Stimulated activated CD4-positive, alpha-beta T cell treated with anti-CD3 and anti-CD28 coated beads, Interleukin-12 subunit alpha, Interleukin-12 subunit beta, amount 100 ng/mL, for 4 hours (primary cell): ENCODE measurements at places on chromosomes 7 and 10.

- no peak for DNase-seq
Observed at GRCh38 chr10:96918214-96919002, 86.3 kb downstream of the LCOR start.

DNA sequence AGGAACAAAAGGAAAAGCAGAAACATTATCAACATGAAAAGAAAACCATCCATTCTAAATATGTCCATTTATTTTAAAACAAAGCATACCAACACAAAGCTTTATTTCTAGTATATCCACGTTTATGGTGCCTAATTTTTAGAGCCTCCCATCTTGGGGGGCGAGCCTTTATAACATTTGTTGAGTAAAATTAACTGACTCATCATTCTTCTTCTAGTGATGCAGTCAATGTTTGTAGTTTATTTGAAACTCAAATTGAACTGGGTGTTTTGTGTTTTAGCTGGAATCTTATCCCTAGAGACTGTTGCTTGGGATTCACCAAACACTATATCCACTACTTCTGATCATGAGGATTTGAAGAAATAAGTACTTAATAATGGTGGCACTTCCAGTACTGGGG is 366.4 kb upstream of the NPVF start:
- no peak for DNase-seq

- DNase-seq, result no peak
Observed at GRCh38 chr7:156725073-156725472, 84.5 kb downstream of the RNF32 start.

DNA sequence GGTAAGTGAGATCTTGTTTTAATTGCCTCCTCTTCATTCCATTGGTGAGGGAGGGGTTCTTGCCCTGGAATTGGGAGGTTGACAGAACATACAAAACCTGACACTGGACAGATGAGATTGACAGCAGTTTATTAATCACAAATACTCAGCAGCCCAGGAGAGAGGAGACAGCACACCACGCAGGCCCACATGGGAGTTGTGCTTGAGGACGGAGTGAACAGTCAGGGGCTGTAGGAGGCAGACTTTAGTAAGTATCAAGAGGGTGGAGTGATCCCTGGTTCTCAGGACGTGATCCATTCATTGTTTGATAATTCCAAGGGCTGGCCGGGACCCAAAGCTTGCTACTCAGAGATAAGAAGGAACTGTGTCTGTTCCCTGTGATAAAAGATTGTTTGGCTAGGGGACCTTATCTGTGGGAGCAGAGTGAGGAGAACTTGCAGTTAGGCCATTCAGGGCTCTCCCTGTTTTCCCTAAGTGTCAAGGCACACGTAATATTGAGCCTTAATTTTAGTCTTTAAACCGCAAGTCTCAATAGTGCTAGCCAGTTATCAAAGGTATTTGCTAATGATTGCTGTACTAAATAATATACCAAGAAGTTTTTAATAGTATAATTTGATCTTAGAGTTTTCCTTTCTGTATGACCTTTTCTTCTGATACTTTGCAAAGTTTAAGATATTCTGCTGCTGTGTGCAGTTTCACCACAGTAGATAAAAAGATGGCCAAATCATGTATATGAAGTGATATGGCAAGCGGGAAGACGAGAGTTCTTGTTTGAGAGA is 14.5 kb downstream of the CAPZA2 start:
- no peak for DNase-seq

- DNase-seq, result peak; percentile 30
Observed at GRCh38 chr10:99870123-99870730, 87.8 kb downstream of the ABCC2 start.

DNA sequence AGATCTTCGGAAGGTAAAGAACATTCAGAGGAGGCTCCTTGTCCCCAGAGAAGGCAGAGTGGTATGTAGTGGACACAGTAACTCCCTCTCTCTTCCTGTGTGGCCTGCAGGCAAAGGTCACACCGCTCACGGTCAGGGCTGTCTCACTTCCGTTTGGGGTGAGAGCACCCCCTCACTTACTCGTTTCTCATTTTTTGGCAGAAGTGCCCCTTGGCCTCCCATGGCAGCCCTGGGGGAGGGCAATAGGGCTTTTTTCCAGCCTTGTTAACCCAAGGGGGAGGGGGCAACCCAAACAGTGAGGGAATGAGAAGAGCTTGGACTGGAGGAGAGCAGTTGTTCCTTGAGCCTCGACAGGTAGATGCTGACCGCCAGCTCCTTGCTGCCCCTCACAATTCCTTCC is 31.8 kb upstream of the SRGN start:
- DNase-seq, result no peak

GRCh38 chr7:47483604-47484273 is 98.2 kb downstream of the TNS3 start:
- no peak for DNase-seq

- DNase-seq, result no peak
Observed at GRCh38 chr10:43294892-43295291, 28.0 kb upstream of the RASGEF1A start.

DNA sequence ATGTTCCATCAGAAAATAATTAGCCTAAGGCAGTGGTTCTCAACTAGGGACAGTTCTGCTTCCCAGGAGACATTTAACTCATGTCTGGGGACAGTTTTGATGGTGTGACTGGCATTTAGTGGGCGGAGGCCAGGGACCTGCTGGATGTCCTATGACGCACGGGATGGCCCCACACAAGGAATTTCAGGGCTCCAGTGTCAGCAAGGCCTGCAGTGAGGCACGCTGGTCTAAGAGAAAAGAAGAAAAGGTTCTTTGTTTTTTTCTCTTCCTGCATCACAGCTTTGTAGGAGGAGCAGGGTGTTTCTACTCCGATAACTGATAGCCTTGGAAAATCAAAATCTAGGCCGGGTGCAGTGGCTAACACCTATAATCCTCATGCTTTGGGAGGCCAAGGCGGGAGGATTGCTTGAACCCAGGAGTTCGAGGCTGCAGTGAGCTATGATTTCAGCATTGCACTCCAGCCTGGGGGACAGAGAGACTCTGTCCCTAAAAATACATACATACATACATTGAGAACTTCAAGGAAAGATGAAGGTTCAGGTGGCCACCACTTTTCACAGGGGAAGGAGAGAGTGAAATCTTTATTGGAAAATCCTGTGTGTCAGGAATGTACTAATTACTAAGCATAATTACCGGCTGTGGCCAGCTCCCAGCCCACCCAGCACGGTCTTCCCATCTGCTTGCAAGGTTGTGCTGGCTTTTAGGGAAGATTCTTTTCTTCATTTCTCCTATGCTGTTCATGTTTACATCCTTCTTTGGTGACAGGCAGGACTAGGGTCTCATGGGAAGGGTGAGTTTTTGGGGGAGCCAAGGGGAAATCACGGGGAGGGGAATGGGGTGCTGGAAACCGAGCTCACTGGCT is 150.4 kb downstream of the ACTR3B start:
- DNase-seq, result no peak

DNA sequence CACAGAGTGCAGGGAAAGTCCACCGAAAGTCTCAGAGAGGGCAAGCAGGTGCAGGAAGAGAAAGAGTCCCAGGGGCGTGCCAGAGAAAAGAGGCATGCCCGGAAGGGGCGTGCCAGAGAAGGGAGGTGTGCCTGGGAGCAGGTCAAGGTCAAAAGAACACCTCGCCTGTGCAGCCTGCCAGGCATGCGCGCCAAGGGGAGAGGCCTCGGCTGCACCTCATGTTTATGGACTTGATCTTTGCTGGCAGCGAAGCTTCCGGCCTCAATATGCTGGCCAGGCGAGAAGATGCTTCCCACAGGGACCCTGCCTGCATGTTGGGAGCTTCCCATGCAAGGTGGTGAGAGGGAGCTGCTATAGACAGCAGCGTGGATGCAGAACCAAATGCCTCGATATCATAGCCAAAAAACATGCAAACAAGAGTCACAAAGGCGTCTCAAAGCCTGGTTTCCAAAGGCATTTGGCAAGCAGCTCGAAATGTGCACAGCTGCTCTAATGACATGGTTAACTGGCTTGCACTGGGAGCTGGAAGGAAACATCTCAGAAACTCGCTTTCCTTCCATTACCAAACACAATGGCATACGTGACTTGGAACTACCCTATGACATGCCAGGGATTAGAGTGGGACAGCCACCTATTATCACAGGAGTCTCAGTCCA is 192.5 kb upstream of the PPP2R2D start:
- DNase-seq, result no peak

DNA sequence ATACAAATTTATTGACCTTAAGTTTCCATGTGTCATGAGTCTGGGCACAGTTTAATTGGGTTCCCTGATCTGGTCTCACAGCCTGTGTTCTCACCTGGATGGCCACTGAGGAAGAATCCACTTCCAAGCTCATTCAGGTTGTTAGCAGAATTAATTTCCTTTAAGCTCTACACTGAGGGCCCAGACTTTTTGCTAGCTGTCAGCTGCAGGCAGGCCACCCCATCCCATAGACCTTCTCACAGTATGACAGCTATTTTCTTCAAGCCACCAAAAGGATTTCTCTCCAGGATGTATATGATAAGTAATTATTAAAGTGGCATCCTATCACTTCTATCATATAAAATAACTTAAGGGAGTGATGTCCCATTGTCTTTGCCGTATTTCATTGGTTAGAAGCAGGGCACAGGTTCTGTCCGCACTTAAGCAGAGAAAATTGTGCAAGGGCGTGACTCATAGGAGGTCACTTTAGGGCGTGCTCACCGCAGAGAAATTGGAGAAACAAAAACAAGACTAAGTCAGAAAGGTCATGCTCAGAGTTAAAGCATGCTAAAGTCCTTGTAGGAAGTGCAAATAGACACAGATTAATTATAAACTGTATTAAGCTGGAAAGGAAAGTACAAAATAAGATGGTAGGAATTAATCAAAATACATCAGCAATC is 109.9 kb downstream of the AHR start:
- no peak for DNase-seq

DNA sequence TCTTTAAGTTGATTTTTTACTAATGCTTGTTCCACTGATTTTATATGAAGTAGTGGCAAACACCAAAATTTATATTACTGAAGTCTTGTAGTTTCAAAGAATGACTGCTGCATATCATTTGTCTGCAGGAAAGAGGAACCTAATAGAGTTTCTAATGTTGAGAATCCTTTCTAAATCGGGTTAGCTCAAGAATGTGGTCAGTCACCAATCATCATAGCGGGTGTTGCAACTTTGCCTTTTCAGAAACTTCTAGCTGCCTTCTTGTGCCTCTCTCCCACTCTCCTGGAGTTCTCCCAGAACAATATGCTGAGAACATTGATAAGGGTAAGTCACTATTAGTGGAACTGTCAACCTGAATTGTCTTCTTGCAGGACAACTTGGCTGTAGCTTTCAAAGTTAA is 524.8 kb upstream of the SORCS1 start:
- DNase-seq, result no peak

DNA sequence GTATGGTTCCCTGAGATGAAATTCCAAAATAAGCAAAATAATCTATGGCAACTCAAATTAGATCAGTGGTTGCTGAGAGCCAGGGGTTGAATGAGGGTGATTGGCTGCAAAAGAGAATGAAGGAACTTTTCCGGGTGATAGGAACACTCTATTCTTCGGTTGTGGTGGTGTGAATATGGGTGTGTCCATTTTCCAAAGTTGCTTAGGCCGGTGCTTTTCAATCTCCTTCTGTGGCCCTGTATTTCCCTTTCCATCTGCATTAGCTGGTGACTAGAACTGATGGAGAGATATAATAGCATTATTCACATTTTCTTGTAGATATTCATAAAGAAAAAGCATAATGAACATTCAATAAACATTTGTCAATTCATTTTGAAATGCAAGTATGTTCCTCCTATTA is 382.9 kb downstream of the TFEC start:
- no peak for DNase-seq

GRCh38 chr10:75547391-75548298 is 116.2 kb downstream of the LRMDA start:
- no peak for DNase-seq

- DNase-seq, result no peak
Observed at GRCh38 chr10:118595064-118595420, 406 bp downstream of the PRLHR start.
